ENCODE measurements at places on chromosomes 1 and 21. TPM values are rescaled to one million over a fixed set of nuclear protein-coding genes. Genes with fewer than 3 reads are reported as not detected.

LYPD8 gene
- not detected for total RNA-seq

GRCh38 chr1:37691497-37692077, 729 bp upstream of the CDCA8 start:
- H3K4me3 ChIP-seq = peak overlapping the region; percentile 81
- H3K27ac ChIP-seq = peak overlapping the region; percentile 94
- H3K4me1 ChIP-seq = peaks cover 34% of the 10 kb centered on the region

DNA sequence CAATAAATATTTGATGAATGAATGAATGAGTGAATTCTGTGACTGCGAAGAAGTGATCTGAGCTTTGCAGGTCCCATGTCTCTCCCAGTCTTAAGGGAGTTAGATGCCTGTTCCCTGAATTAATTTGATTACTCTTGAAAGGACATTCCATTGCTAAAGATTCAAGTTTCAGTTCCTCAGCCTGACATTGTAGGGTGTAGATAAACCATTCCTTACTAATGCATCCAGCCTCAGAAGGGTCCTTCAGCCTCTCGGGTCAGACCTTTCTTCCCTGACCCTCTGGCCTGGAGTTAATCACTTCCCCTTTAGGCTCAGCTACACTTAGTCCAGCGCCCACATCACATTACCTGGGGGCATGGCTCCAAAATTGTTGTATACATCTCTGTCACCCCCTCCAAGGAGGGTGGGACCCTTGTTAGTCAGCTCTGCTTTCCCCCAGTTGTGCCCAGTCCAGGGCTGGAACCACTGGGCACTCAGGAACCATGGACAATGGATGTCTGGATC, 2.6 kb downstream of the INSRR start:
- no peaks in the 10 kb centered on the region for H3K36me3 ChIP-seq
- no peak for DNase-seq
- no peak overlapping the region for H3K4me3 ChIP-seq
- peaks cover 27% of the 10 kb centered on the region for H3K4me1 ChIP-seq
- no peak overlapping the region for H3K27ac ChIP-seq
- H3K27me3 ChIP-seq = peaks cover 10% of the 10 kb centered on the region

DNA sequence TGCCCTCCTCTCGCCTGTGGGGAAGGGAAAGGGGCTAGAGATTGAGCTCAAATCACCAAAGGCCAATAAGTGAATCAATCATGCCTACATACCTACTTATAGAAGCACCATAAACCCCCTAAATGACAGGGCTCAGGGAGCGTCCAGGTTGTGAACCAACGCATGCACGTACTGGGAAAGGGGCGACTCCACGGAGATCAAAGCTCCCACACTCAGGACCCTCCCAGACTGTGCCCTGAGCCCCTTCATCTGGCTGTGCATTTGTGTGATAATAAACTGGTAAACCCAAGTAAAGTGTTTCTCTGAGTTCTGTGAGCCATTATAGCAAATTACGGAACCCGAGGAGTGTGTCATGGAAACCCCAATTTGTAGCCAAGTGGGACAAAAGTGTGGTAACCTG, 23.8 kb upstream of the PRDM15 start:
- no peak overlapping the region for H3K27ac ChIP-seq
- H3K36me3 ChIP-seq = peaks cover 19% of the 10 kb centered on the region
- DNase-seq = no peak
- no peaks in the 10 kb centered on the region for H3K27me3 ChIP-seq
- no peaks in the 10 kb centered on the region for H3K4me1 ChIP-seq

GSTM1 gene
- total RNA-seq = 33.0 TPM

GRCh38 chr21:16037421-16037955, 307.7 kb downstream of the USP25 start:
- no peak for DNase-seq
- no peaks in the 10 kb centered on the region for H3K4me1 ChIP-seq
- H3K27me3 ChIP-seq = no peaks in the 10 kb centered on the region
- no peak overlapping the region for H3K27ac ChIP-seq
- H3K4me3 ChIP-seq = no peak overlapping the region

KRTAP19-4 gene
- total RNA-seq = not detected

GRCh38 chr1:145942405-145942804, 15.1 kb upstream of the RBM8A start:
- no peak overlapping the region for H3K27ac ChIP-seq
- no peak for DNase-seq
- H3K4me1 ChIP-seq = no peaks in the 10 kb centered on the region
- no peak overlapping the region for H3K4me3 ChIP-seq
- no peaks in the 10 kb centered on the region for H3K27me3 ChIP-seq

MTARC2 gene
- total RNA-seq = 72.7 TPM
